Mesenteric fat pad (tissue), 1 donor: ENCODE measurements at places on chromosomes 2 and 18.

- DNase-seq, result no peak
Measured at GRCh38 chr2:203763241-203763937, 57.0 kb downstream of the CD28 start.

DNA sequence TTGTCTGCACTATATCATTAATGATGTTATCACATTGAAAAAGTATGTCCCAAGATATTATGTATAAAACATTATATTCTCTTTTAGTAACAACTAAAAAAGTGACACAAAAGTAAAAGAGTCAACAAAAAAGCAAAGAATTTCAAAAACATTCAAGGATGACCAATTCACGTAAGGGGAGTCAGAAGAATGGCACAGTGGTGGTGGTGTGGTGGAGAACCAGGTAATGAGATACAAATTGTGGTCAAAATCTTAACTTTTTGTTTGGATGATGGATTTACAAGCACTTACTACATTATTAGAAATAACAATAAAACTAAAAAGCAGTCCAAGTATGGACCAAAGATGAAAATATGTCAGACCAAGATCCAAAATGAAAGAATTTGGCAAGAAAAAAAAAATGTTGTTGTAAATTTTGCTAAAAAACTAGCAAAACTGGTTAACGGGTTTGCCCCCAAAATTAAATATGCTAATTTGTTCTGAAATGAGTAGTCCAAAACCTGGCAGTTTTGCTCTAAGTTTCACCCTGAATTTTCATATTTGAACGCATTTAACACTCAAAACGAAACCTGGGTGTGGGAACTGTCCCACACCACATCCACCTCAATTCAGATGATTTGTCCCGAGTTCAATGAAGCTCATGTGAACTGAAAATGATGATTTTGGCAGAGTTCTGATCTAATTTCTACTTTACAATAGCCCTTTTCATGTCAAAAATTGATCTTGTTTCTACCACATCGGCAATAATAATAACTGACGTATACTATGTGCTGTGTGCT, 135.8 kb downstream of the IKZF2 start:
- no peak for DNase-seq

- DNase-seq, result peak; percentile 20
Measured at GRCh38 chr2:109440499-109441156, 173.1 kb downstream of the SEPTIN10 start.

DNA sequence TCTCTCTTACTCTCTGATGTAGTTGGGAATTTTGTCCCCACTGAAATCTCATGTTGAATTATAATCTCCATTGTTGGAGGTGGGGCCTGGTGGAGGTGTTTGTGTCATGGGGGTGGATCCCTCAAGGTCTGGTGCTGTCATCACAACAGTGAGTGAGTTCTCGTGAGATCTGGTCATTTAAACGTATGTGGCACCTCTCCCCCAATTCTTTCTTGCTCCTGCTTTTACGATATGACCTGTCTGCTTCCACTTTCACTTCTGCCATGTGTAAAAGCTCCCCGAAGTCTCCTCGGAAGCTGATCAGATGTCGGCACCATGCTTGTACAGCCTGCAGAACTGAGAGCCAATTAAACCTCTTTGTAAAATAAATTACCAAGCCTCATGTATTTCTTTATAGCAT, 337.8 kb upstream of the CDH2 start:
- DNase-seq, result no peak

DNA sequence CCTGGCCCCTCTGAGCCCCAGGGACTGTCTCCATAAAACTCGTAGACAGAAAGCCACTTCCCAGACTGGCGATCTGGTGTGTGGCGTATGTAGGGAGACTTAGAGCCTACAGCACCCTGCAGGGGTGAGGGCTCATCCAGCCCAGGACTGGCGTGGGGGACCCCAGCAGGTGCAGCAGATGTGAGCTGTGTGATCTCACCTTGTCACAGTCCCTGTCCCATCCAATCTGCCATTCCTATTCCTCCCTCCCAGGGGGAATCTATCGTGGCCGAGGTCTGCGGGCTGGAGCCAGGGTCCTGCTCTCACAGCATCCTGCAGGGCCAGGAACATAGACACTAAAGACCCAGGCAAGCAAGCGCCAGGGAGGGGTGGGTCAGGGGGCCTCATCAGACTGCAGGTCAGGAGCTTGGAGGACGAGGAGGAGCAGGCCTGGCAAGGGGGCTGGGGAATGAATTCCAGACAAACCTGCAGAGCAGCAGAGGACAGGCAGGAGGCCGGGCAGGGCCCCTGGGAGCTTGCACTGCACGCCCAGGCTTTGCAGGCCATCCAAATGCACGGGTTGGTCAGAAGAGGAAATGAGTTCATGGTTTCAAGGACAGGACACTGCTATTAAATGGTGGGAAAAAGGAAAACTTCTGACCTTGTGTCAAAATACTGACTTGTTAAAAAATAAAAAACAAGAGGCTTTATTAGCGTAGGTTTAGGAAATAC, 32.5 kb downstream of the HS6ST1 start:
- no peak for DNase-seq

- DNase-seq, result no peak
Measured at GRCh38 chr18:32891130-32891529, 118.3 kb upstream of the KLHL14 start.

GRCh38 chr2:120606280-120606679, 129.4 kb upstream of the GLI2 start:
- DNase-seq, result no peak

GRCh38 chr2:39156107-39156506, 35.3 kb upstream of the SOS1 start:
- DNase-seq, result no peak

DNA sequence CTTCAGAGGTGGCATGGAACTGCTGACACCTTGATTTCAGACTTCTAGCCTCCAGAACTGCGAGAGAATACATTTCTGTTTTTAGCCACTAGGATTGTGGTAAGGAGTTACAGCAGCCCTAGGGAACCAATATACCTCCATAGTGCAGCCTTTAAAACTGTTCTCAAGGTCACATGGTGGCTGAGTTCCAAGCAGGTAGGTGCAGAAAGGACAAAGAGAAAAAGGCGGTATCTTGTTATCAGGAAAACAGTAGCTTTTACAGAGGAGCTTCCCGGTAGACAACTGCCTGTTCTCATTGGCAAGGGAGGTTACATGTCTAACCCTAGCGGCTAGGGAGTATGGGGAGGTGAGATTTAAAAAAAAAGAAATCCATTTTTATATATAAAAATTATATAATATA, 96.2 kb upstream of the BCL2L11 start:
- no peak for DNase-seq

- peak; percentile 82 for DNase-seq
Measured at GRCh38 chr2:121335294-121336290, 50.6 kb upstream of the TFCP2L1 start.

GRCh38 chr2:170423919-170424318, 246.0 kb downstream of the MYO3B start:
- no peak for DNase-seq

GRCh38 chr2:106708209-106708608, 177.8 kb downstream of the ST6GAL2 start:
- DNase-seq, result no peak
